SJCRH30 (cell line): ENCODE measurements at places on chromosomes 3 and 15. TPM values are rescaled to one million over a fixed set of nuclear protein-coding genes. Genes with fewer than 3 reads are reported as not detected.

- H3K36me3 ChIP-seq: no peaks in the 10 kb centered on the region
- no peak overlapping the region for H3K27ac ChIP-seq
- H3K4me1 ChIP-seq: peaks cover 15% of the 10 kb centered on the region
- peak; percentile 34 for DNase-seq
- H3K27me3 ChIP-seq: no peaks in the 10 kb centered on the region
Observed at GRCh38 chr3:69322158-69322509, 63.8 kb downstream of the FRMD4B start.

DNA sequence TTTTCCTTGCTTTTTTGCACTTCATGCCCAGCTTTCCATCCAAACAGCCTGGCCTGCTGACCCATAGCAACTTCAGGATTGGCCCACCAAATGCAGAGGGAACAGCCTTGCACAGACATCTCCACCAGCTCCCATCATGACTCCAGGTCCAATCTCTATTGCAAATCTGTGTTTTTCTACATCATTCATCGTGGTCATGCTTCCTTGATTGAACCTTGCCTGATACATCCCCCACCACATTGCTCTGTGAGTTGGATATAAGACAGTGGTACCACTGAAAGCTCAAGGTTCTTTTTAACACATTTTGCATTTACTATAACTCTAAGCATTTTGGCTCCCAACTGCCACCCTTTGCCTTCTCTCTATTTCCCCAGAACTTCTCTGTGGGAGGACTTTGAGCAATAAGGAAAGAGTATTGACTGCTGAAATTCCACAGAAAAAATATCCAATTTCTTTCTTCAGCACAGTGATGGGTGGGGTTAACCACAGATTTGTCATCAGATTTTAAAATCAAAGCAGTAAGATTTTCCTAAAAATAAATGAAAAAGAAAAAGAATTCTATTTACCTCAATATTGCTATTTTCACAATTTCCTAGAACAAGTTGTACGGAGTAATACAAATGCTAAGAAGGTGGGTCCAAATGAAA, 114.6 kb upstream of the GALNT15 start:
- peak overlapping the region; percentile 60 for H3K27ac ChIP-seq
- H3K4me3 ChIP-seq: no peak overlapping the region
- peaks cover 22% of the 10 kb centered on the region for H3K4me1 ChIP-seq
- H3K36me3 ChIP-seq: no peaks in the 10 kb centered on the region
- DNase-seq: no peak
- H3K27me3 ChIP-seq: no peaks in the 10 kb centered on the region

GRCh38 chr3:77780278-77780996, 740.5 kb downstream of the ROBO2 start:
- DNase-seq: peak; percentile 50
- H3K36me3 ChIP-seq: no peaks in the 10 kb centered on the region
- H3K4me3 ChIP-seq: no peak overlapping the region
- no peaks in the 10 kb centered on the region for H3K27me3 ChIP-seq
- no peak overlapping the region for H3K27ac ChIP-seq

DNA sequence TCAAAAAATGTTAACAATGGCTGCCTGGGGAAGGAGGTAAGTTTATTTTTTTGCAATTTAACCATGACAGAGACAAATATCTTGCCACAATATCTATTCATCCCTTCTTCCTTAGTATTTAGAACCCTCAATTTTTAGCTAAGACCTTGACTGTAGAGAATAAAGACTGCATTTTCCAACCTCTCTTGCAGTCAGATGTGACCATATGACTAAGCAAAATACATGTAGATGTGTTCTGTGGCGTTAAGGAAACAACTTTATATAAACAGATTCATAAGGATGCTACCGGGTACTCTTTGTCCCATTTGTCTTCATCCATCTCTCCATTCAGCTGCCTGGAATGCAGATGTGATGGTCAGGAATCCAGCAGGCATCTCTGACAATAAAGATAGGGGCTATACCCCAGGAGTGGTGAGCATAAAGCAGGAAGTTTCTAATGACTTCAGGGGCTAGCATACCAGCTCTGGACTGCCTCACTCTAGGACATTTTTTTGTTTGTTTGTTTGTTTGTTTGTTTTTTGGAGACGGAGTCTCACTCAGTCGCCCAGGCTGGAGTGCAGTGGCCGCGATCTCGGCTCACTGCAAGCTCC, 41.1 kb downstream of the LHFPL4 start:
- H3K27ac ChIP-seq: no peak overlapping the region
- H3K27me3 ChIP-seq: no peaks in the 10 kb centered on the region
- H3K4me1 ChIP-seq: no peaks in the 10 kb centered on the region
- no peaks in the 10 kb centered on the region for H3K36me3 ChIP-seq
- no peak overlapping the region for H3K4me3 ChIP-seq
- no peak for DNase-seq

- peaks cover 13% of the 10 kb centered on the region for H3K36me3 ChIP-seq
- H3K4me1 ChIP-seq: peaks cover 17% of the 10 kb centered on the region
- no peak overlapping the region for H3K27ac ChIP-seq
- H3K27me3 ChIP-seq: no peaks in the 10 kb centered on the region
Observed at GRCh38 chr15:37037850-37038715, 62.3 kb downstream of the MEIS2 start.

GRCh38 chr3:171229173-171229572, 202.7 kb upstream of the SLC2A2 start:
- no peak overlapping the region for H3K4me3 ChIP-seq
- DNase-seq: no peak
- H3K36me3 ChIP-seq: no peaks in the 10 kb centered on the region
- H3K27ac ChIP-seq: no peak overlapping the region
- H3K27me3 ChIP-seq: no peaks in the 10 kb centered on the region
- H3K4me1 ChIP-seq: no peaks in the 10 kb centered on the region

- no peaks in the 10 kb centered on the region for H3K4me1 ChIP-seq
- no peaks in the 10 kb centered on the region for H3K27me3 ChIP-seq
- no peak for DNase-seq
Observed at GRCh38 chr15:28881170-28881569, 4.6 kb upstream of the APBA2 start.

DNA sequence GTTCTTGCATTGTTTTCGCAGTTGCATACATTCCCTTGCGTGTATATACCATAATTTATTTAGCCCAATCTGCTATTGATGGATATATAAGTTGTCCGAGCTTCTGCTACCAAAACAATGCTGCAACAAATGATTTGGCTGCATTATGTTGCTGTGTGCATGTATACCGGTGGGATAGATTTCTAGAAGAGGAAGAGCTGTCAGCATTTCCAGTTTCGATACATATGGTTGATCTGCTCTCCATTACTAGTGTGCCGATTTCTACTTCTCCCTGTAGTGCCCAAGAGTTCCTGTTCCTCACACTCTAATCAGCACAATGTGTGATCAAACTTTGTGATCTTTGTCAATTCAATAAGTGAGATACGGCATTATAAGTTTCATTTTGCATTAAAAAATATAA, 92.8 kb upstream of the NMNAT3 start:
- no peak overlapping the region for H3K4me3 ChIP-seq
- no peaks in the 10 kb centered on the region for H3K27me3 ChIP-seq
- DNase-seq: no peak
- no peaks in the 10 kb centered on the region for H3K36me3 ChIP-seq
- H3K4me1 ChIP-seq: peaks cover 45% of the 10 kb centered on the region

DNA sequence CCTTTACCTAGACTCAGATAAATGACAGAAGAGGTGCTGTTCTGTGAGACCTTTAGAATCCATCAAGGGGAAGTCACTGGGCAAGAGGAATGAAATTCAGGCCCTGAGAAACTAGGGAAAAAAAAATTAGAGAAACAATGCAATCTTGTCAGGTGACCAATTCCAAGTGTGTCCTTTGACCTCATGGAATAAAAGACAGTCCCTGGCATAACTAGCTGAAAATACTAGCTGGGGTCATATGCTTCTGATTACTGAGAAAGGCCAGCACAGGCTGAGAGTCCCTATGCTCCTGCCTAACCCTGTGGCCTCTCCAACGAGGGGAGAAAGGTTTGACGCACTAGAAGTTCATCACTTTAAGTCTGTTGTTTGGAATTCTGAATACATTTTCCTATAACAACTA, 167.3 kb downstream of the XXYLT1 start:
- H3K27me3 ChIP-seq: no peaks in the 10 kb centered on the region
- no peak overlapping the region for H3K4me3 ChIP-seq
- no peaks in the 10 kb centered on the region for H3K36me3 ChIP-seq
- no peaks in the 10 kb centered on the region for H3K4me1 ChIP-seq
- no peak overlapping the region for H3K27ac ChIP-seq

DNA sequence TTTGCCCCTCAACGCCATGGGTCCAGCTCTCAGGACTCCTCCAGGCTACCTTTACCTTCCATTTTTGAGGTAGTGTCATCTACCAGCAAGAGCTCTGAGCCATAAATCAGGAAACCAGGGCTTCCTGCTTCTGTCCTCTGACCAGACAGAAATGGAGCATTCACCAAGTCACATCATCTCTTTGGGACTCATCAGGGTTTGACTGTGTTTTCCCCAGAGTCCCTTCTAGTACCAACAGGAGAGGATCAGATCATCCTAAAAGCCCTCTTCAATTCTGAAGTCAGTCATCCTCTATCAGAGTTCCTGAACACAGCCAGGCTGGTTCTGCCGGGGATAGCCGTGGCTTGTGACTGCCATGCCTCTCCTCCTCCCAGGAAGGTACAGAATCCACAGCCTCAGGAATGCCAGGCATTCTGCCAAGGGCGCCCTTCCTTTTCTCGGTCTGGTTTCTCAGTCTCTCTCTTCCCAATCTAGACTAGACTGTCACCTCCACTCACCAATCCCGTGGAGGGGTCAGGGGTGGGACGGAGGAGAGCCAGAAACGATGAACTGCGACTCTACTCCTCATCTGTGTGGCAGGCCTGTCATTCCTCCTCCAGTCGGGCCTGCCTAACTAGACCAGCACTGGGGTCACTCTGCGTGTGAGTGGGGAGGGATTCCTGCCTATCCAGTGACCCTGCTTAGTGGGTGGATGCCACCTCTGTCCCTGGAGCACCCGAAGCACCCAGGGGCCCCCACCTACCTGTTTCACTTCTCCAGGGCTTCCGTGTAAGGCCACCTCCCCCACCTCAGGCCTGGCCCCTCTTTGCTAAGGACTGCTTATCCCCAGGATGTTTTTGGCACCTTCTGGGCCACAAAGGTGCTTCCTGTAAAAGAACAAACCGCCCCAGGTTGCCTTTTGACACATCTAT, 30.9 kb downstream of the CCNL1 start:
- H3K27me3 ChIP-seq: no peaks in the 10 kb centered on the region
- H3K4me3 ChIP-seq: no peak overlapping the region
- peak overlapping the region; percentile 92 for H3K27ac ChIP-seq
- H3K4me1 ChIP-seq: peaks cover 21% of the 10 kb centered on the region; the same call in 1 of the 2 replicates
- peak; percentile 32 for DNase-seq

DNA sequence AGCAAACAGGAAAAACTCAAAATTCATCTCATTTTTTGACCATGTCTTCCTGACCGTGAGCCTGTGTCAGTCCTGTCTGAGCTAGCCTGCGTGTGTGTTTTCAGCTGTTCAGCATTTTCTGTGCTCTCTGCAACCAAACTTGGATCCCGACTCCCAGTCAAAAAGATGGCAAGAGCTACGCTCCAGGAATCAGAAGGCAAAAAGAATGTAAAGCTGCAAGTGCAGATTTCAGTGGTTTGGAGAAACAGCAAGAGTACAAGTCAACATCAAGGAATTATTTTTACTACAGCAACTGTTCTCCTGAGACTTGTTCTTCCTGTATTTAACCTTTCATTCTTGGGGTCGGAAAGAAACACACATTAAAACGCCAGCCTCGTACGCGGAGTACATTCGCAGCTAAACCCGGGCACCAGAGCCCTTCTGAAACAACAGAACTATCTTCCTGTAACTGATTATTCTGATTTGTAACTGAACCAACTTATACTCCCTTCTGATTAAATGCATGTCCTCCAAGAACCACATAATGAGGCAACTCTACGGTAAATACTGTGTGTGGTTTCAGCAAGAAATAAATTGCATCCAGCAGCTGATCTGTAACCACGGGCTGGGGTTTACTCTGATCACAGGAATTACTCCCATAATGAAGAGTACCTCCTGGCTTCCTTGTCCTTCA, 107.4 kb downstream of the LRIG1 start:
- DNase-seq: no peak
- no peaks in the 10 kb centered on the region for H3K27me3 ChIP-seq
- H3K4me3 ChIP-seq: no peak overlapping the region
- peaks cover 11% of the 10 kb centered on the region for H3K4me1 ChIP-seq
- H3K27ac ChIP-seq: peak overlapping the region; percentile 10

DNA sequence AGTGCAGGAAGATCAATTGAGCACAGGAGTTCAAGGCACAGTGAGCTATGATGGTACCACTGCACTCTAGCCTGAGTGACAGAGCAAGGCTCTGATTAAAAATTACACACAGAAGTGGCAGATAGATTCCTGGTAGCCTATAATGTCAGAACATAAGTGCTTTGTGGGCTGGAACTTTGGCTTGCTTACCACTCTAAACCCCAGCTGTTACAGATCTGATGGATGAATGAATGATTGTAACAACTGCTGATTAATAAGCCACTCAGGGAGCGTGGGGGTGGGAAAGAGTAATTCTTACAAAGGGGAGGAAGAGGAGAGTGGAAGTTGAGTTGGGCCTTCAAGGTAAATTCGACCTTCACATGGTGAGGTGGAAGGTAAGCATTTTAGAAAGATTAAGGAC, 40.9 kb upstream of the PTPN23 start:
- peak; percentile 36 for DNase-seq
- H3K4me3 ChIP-seq: no peak overlapping the region
- H3K4me1 ChIP-seq: no peaks in the 10 kb centered on the region
- H3K36me3 ChIP-seq: peaks cover 28% of the 10 kb centered on the region
- no peaks in the 10 kb centered on the region for H3K27me3 ChIP-seq

GRCh38 chr3:181741417-181741816, 29.7 kb downstream of the SOX2 start:
- no peaks in the 10 kb centered on the region for H3K36me3 ChIP-seq
- DNase-seq: no peak
- no peaks in the 10 kb centered on the region for H3K4me1 ChIP-seq
- H3K4me3 ChIP-seq: no peak overlapping the region
- no peak overlapping the region for H3K27ac ChIP-seq

GRCh38 chr3:69305011-69305410, 80.9 kb downstream of the FRMD4B start:
- no peaks in the 10 kb centered on the region for H3K27me3 ChIP-seq
- H3K36me3 ChIP-seq: no peaks in the 10 kb centered on the region
- no peak overlapping the region for H3K27ac ChIP-seq
- no peak for DNase-seq

GRCh38 chr15:92077353-92078085, 224.0 kb downstream of the SLCO3A1 start:
- H3K4me1 ChIP-seq: 0 out of 2 replicates have a peak, but pooled peaks cover 2% of the 10 kb centered on the region
- peak; percentile 76 for DNase-seq
- no peaks in the 10 kb centered on the region for H3K36me3 ChIP-seq
- no peak overlapping the region for H3K27ac ChIP-seq
- no peaks in the 10 kb centered on the region for H3K27me3 ChIP-seq

The RTP3 gene
- not detected in 2 replicates for total RNA-seq

The ITIH4 gene
- total RNA-seq: 0.71 TPM in 1 of 2 replicates, not detected in the other

The NOX5 gene
- not detected in 2 replicates for total RNA-seq

The GASK1A gene
- not detected in 2 replicates for total RNA-seq

The GOLGA8H gene
- total RNA-seq: 1.2 and 2.1 TPM in 2 replicates

The SERINC4 gene
- total RNA-seq: not detected in 2 replicates

The FGF12 gene
- total RNA-seq: 0.06 TPM in 1 of 2 replicates, not detected in the other
